Activated naive CD4-positive, alpha-beta T cell treated with anti-CD3 and anti-CD28 coated beads, Interleukin-2, amount 10 ng/mL, durations not matched to agents 5 hours and 36 hours (primary cell): ENCODE measurements at places on chromosomes 5 and 9. TPM values are rescaled to one million over a fixed set of nuclear protein-coding genes. Genes with fewer than 3 reads are reported as not detected.

Gene ACTBL2
- not detected for total RNA-seq

Gene KCNIP1
- not detected for total RNA-seq

Gene IL11RA
- total RNA-seq, result 83.9 TPM

Gene GRXCR2
- total RNA-seq, result not detected
